H1 (cell line): ENCODE measurements at places on chromosomes 11 and 22.

- no peak for DNase-seq
- no peak overlapping the region for H3K27ac ChIP-seq
- H3K27me3 ChIP-seq: peaks cover 1% of the 10 kb centered on the region
Observed at GRCh38 chr11:126663749-126664592, 308.5 kb downstream of the ST3GAL4 start.

DNA sequence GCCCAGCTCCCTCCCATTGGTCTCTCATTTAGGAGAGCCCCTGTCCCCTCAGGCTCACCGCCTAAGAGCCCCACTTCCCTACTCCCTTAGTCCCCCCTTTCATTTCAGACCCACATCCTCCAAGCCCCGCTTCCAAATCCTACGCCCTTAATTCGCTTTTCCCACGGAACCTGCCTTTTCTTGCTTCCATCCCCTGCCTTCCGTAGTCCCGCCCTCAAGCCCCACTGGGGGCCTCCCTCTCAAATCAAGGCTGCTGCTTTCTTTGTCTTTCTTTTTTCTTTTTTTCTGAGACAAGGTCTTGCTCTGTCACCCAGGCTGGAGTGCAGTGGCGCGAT, 396 bp downstream of the CCDC157 start:
- no peak for DNase-seq
- H3K27me3 ChIP-seq: no peaks in the 10 kb centered on the region
- H3K4me1 ChIP-seq: peaks cover 3% of the 10 kb centered on the region
- peak overlapping the region; percentile 93 for H3K27ac ChIP-seq

DNA sequence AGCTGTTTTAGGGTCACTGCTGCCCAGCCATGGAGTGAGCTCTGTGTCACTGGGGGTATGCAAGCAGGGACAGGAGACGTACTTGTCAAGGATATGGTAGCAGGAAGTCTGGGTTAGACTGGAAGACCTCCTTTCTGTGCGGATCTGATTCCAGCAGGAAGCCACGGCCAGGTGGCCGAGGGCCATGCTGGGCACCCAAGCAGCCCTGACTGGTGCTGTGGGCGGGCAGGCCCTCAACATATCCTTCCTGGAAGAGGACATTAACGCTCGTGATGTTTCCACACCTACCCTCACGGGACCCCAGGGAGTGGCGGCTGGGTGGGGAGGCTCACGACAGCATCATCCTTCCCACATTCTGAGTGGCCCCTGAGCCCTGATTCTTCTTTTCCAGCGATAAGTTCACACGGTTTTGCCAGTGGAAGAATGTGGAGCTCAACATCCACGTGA, 8.7 kb upstream of the ANKRD13D start:
- H3K27ac ChIP-seq: no peak overlapping the region
- no peak for DNase-seq
- peaks cover 35% of the 10 kb centered on the region for H3K36me3 ChIP-seq
- H3K27me3 ChIP-seq: no peaks in the 10 kb centered on the region

DNA sequence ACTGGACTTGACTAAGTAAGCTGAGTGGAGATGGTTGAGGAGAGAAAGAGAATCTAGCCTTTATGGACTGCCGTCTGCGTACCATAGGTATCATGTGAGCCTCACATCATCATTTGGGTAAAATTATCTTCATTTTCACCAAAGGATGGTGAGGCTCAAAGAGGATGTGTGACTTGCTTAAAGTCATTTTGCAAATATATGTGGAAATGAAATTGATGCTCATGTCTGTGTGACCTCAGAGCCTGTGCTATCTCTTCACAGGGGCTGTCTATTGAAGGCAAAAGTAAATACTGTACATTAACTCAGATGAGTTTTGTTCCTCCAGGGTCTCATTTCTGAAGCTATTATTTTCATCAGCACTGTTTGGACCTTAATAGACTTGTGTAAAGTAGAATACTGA, 83.3 kb upstream of the ALKBH3 start:
- peaks cover 4% of the 10 kb centered on the region for H3K36me3 ChIP-seq
- no peak for DNase-seq
- H3K4me3 ChIP-seq: no peak overlapping the region
- H3K27ac ChIP-seq: no peak overlapping the region
- H3K4me1 ChIP-seq: no peaks in the 10 kb centered on the region

GRCh38 chr22:17106785-17107546, 14.2 kb downstream of the TMEM121B start:
- H3K4me1 ChIP-seq: no peaks in the 10 kb centered on the region
- no peak for DNase-seq
- 0 out of 2 replicates have a peak, but pooled peaks cover 3% of the 10 kb centered on the region for H3K36me3 ChIP-seq
- H3K27ac ChIP-seq: no peak overlapping the region
- no peak overlapping the region for H3K4me3 ChIP-seq

GRCh38 chr11:28666632-28667031, 558.4 kb downstream of the METTL15 start:
- no peaks in the 10 kb centered on the region for H3K36me3 ChIP-seq
- H3K27ac ChIP-seq: no peak overlapping the region
- H3K4me3 ChIP-seq: no peak overlapping the region
- H3K4me1 ChIP-seq: no peaks in the 10 kb centered on the region
- no peak for DNase-seq
- no peaks in the 10 kb centered on the region for H3K27me3 ChIP-seq

DNA sequence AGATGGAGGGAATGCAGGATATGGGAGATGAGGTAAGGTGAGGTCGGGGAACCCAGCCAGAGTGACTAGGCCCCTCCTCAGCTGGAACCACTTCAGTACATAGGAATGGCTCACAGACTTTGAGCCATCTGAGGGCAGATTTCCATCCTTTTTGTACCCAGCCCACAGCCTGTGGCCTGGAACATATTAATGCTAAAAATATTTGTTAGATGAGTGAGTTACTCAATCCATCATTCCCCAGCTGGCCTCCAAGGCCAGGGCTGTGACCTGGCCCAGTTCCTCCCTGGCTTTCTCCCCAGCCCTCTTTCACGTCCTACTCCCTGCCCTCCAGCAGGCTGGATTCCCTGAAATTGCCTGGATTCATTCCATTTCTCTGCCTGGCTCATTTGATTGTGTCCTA, 57.2 kb upstream of the PRDM11 start:
- no peak overlapping the region for H3K4me3 ChIP-seq
- no peak for DNase-seq
- H3K27me3 ChIP-seq: no peaks in the 10 kb centered on the region; the same call in 1 of the 2 replicates

GRCh38 chr11:113697756-113698407, 8.2 kb downstream of the TMPRSS5 start:
- no peak for DNase-seq
- no peaks in the 10 kb centered on the region for H3K36me3 ChIP-seq
- H3K4me1 ChIP-seq: no peaks in the 10 kb centered on the region
- H3K27me3 ChIP-seq: no peaks in the 10 kb centered on the region
- H3K4me3 ChIP-seq: no peak overlapping the region
- H3K27ac ChIP-seq: no peak overlapping the region

DNA sequence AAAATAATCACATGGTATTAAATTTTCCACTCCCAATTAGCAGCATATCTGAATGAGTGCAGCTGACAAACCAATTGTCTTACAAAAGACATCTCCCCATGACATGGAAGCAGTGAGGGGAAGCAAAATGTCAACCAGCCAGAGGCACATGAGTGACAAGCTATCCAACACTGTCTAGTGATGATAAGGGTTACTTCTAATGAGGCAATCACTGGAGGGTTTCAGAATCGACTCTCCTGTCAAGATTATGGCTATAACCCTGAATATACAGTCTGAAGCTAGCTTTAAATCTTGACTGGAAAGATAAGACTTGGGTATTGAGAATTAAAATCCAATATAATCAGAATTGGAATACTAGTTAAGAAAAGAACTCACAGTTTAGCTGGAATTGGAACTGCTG, 50.3 kb downstream of the AMBRA1 start:
- peaks cover 13% of the 10 kb centered on the region for H3K36me3 ChIP-seq
- H3K27ac ChIP-seq: no peak overlapping the region
- no peaks in the 10 kb centered on the region for H3K4me1 ChIP-seq
- no peak overlapping the region for H3K4me3 ChIP-seq
- no peaks in the 10 kb centered on the region for H3K27me3 ChIP-seq

GRCh38 chr22:38081941-38082828, 1.8 kb downstream of the SLC16A8 start:
- peaks cover 22% of the 10 kb centered on the region for H3K4me1 ChIP-seq
- no peak overlapping the region for H3K4me3 ChIP-seq
- DNase-seq: no peak
- H3K36me3 ChIP-seq: no peaks in the 10 kb centered on the region
- H3K27ac ChIP-seq: no peak overlapping the region

DNA sequence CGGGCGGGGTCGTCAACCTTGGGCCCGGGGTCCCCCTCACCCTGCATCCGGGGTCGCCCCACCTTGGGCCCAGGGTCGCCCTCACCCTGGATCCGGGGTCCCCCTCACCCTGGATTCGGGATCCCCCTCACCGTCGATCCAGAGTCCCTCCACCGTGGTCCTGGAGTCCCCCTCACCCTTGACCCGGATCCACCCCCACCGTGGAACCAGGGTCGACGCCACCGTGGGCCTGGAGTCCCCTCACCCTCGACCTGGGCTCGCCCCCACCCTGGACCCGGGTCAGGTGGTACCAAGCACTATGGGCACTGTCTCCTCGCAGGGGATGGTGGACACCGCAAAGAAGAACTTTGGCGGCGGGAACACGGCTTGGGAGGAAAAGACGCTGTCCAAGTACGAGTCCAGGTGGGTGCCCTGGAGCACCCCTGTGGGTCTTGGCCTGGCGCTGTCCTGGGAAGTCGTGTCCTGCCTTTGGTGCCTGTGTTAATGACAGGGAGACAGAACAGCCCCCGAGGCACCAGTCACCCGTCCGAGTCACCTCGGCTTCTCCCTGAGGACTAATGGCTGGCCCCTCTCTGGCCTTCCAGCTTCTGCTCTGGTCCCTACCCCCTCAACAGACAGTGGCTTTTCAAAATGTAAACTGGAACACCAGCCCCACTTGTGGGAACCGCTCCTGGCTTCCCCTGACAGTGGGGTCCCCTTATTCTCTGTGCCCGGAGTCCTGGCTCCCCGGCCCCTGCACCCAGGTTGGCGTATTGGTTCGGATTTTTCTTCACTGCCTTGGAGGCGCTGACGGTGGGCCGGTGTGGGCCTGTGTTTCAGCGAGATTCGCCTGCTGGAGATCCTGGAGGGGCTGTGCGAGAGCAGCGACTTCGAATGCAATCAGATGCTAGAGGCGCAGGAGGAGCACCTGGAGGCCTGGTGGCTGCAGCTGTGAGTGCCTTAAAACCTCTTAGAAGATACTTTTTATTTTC, 762 bp downstream of the CRELD2 start:
- H3K36me3 ChIP-seq: no peaks in the 10 kb centered on the region
- H3K27ac ChIP-seq: no peak overlapping the region
- peak overlapping the region; percentile 52 for H3K4me3 ChIP-seq
- H3K27me3 ChIP-seq: no peaks in the 10 kb centered on the region
- peaks cover 3% of the 10 kb centered on the region; the same call in 1 of the 2 replicates for H3K4me1 ChIP-seq
- no peak for DNase-seq

- no peak overlapping the region for H3K4me3 ChIP-seq
- no peak overlapping the region for H3K27ac ChIP-seq
- no peaks in the 10 kb centered on the region; the same call in 1 of the 2 replicates for H3K4me1 ChIP-seq
- no peaks in the 10 kb centered on the region; the same call in 1 of the 2 replicates for H3K27me3 ChIP-seq
- no peaks in the 10 kb centered on the region for H3K36me3 ChIP-seq
Observed at GRCh38 chr22:49678842-49679170, 148.9 kb downstream of the BRD1 start.

DNA sequence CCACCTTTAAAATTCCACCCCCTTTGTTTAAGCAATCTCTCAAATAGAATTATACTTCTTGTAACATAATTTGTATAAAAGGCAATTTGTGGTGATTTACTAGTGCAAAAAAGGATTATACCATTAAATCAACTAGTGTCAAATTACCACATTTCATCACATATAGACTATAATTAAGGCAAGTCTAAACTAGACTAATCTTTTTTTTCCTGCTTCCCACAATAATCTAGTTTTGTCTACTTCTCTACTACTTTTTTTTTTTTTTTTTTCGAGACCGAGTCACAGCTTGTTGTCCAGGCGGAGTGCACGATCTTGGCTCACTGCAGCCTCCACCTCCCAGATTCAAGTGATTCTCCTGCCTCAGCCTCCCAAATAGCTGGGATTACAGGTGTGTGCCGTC, 36.1 kb upstream of the FZD4 start:
- H3K4me1 ChIP-seq: peaks cover 2% of the 10 kb centered on the region
- H3K4me3 ChIP-seq: no peak overlapping the region
- no peaks in the 10 kb centered on the region for H3K36me3 ChIP-seq
- no peak overlapping the region for H3K27ac ChIP-seq

DNA sequence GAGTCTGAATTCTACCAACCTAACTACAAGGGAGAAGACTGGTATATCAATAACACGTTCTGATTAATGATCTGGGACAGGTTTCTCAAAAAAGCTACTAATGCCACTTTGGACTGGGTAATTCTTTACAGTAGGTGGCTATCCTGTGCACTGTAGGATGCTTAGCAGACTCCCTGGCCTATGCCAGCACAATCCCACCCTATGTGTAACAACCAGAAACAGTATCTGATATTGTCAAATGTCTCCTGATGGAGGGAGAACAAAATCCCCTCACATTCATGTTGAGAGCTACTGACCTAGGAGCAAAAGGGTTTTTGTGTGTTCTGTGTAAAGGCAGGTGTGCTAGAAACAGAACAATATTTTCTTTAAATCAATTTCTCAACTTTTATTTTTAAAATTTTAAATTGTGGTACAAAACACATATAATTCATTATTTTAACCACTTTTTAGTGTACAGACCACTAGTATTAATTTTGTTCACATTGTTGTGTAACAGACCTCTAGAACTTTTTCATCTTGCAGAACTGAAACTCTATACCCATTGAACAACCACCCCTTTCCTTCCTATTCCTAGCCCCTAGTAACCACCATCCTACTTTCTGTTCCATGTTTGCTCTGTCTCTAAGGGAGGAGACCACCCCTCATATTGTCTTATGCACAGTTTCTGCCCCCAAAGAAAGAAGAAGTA, 2.1 kb upstream of the MS4A6A start:
- no peaks in the 10 kb centered on the region for H3K27me3 ChIP-seq
- H3K36me3 ChIP-seq: no peaks in the 10 kb centered on the region
- H3K27ac ChIP-seq: no peak overlapping the region
- no peak overlapping the region for H3K4me3 ChIP-seq
- H3K4me1 ChIP-seq: no peaks in the 10 kb centered on the region

GRCh38 chr11:61919705-61920631, 2.6 kb upstream of the RAB3IL1 start:
- peaks cover 12% of the 10 kb centered on the region for H3K4me1 ChIP-seq
- no peak overlapping the region for H3K4me3 ChIP-seq
- H3K27ac ChIP-seq: no peak overlapping the region
- H3K27me3 ChIP-seq: peaks cover 28% of the 10 kb centered on the region
- no peak for DNase-seq

- H3K36me3 ChIP-seq: no peaks in the 10 kb centered on the region
- no peak for DNase-seq
- no peak overlapping the region for H3K4me3 ChIP-seq
- H3K4me1 ChIP-seq: no peaks in the 10 kb centered on the region
- H3K27ac ChIP-seq: no peak overlapping the region
- H3K27me3 ChIP-seq: no peaks in the 10 kb centered on the region
Observed at GRCh38 chr11:1933416-1934334, 13.5 kb upstream of the MRPL23 start.

- no peaks in the 10 kb centered on the region for H3K27me3 ChIP-seq
- peak; percentile 72 for DNase-seq
- H3K4me3 ChIP-seq: no peak overlapping the region
- H3K36me3 ChIP-seq: no peaks in the 10 kb centered on the region
Observed at GRCh38 chr22:49586873-49587272, 240.8 kb downstream of the BRD1 start.
